ENCODE measurements at places on chromosomes 7 and 10. TPM values are rescaled to one million over a fixed set of nuclear protein-coding genes. Genes with fewer than 3 reads are reported as not detected.

OR13A1 gene
- not detected for total RNA-seq

BLVRA gene
- 39.9 TPM for total RNA-seq

TMEM130 gene
- not detected for total RNA-seq

SLC26A5 gene
- total RNA-seq = not detected

Data from activated CD4-positive, alpha-beta T cell treated with anti-CD3 and anti-CD28 coated beads, Interleukin-2, amount 10 ng/mL, durations not matched to agents 24 days and 14 days (primary cell).